Renal cortex interstitium (tissue), 15 donors: ENCODE measurements at places on chromosomes 12 and 14. TPM values are rescaled to one million over a fixed set of nuclear protein-coding genes. Genes with fewer than 3 reads are reported as not detected.

DNA sequence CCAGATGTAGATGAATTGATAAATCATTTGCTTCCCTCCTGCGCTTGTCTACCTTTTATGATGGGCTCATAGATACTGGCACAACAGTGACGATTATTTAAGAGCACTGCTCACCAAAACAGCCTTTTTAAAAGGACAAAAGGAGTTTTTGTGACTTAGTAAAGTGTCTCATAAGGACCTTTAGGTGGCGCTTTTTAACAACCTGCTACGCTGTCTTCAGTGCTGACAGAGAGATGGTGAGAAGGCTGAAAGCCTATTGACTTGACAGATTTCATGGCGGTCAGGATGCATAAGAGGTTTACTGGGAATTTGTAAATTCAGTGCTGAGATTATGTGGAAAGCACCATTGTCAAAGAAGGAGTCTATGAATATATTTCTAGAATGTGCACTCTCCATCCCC is 87.6 kb downstream of the SLC15A5 start:
- DNase-seq, result no peak

DNA sequence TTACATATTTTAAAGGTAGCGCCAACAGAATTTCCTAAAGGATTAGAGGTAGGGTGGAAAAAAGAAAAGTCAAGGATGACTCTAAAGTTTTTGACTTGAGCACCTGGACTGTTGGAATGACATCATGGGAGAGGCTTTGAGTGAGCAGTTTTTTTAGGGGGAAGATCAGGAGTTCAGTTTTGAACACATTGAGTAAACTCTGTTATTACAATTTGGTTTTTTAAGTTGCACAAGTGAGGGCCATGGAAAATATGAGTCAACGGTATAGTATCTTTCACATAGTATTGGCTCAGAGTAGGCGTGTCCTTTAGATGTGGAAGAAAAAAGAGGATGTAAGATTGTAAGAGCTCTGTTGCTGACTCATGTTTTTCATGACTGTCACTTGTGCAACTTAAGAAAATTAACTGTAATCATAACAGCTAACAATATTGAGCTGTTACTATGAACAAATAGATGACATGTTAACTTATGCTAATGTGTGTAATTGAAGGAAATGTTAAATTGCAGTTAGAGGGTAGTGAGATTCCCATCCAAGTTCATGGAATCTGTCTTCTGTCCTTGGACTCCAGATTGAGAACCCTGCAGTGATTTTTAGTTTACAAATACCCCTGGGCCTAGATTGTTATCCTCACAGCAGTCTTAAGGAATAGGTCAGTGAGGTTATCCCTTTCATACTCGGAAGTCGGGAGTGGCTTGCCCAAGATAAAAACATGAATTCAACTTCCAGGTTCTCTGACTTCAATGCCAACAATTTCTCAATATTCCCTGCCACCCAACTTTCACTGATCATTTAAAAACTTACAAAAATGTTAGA is 48.2 kb upstream of the ATP2B1 start:
- no peak for DNase-seq

GRCh38 chr14:55381040-55381439 is 30.6 kb downstream of the ATG14 start:
- no peak for DNase-seq

GRCh38 chr12:119512772-119513497 is 80.6 kb upstream of the TMEM233 start:
- DNase-seq, result peak; percentile 20

DNA sequence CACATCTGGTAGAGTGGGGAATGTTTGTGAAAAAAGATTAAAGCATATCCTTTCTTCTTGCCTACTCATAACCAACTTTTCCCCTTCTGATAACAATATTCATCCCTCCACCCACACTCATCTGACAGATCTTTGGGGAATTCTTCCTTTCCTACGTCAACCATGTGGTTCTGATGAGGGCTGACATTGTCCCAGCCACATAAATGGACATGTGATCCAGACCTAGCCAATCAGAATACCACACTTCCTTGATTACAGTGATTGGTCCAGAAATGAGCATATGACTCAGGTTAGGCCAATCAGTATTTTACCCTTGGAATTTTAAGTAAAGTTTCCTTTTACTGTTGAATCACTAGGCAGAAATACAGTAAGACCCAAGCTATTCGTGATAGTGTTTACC is 58.9 kb downstream of the GPR65 start:
- DNase-seq, result no peak

DNA sequence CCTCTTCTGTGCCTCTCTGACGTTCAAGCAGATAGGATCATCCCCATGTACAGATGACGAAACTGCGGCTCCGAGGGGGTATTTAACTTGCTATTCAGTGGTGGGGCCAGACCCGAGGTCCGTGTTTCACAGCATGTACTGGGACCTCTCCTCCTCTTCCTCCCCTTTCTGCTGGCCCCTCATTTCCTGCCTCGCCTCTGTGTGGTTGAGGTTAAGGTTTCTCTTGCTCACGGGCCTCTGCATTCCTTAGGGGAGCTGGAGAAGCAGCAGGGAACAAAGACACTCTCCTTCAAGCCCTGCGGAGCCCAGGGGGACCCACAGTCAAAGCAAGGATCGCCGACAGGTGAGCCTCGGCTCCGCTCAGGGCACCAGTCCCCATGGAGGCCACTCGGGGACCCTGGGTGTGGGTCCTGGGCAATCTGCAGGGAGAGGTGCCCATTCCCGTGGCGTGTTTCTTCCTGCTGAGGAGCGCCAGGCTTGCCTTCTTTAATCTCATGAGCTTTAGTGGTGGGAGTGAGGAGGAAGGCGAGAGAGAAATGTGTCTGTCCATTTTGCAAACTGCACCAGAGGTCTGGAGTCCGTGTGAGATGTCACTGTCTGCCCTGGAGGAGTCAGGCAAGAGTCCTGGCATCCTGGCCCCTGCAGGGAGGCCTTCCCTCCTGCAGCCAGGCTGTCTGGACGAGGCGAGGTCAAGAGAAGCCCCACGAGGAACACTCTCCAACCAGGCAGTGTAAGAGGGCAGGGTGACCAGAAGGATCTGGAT is 45.0 kb downstream of the SLC6A12 start:
- DNase-seq, result no peak

GRCh38 chr12:123482876-123483275 is 24.9 kb downstream of the SNRNP35 start:
- no peak for DNase-seq

GRCh38 chr12:126926023-126926594 is 1340.9 kb upstream of the TMEM132C start:
- DNase-seq, result no peak

DNA sequence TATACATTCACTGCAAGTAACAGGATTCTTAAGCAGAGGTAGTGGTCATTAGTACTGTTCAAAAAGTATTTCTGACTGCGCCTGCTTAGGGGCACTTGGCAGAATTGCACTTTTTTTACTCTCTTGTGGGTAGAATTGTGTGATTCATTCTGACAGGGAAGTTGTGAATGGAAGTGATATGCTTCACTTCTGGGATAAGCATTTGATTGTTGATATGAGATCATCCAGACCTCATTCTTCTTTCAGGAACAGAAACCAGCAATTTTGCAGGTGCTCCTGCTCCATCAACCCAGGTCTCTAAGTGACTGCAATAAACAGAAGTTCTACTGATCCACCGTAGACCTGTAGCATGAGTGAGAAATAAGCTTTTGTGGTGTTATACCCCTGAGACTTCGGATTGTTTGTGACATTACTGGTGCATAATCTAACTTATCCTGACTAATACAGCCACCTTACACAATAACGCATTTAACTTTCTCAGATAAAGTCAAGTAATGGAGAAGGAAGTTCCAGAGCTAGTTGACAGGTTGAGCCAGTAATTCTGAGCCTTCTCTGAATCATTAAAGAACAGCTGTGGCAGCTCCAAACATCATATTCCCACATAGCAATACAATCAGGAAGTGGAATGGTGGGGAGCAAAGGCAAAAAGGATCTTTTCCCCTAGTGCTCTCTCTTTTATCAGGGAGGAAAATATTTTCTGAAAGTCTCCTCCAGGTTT is 387.9 kb downstream of the SYT1 start:
- DNase-seq, result no peak

GRCh38 chr12:98109266-98109665 is 406.1 kb upstream of the TMPO start:
- no peak for DNase-seq

DNA sequence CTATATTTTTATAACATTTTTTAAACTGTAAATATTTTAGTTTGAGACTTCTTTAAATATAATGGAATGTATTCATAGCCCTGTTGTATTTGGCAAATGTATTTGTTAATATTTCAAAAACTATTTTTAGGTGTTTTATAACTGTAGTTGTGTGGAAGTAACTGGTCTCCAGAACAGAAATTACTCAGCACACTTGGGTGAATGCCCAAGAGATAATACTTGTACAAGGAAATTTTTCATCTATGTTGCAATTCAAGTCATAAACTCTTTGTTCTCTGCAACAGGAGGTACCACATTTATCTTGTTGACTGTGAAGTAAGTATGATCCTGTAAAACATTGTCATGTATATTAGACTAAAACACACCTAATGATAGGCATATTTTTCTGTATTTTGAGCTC is 72.8 kb downstream of the SLCO1B3 start:
- DNase-seq, result no peak

DNA sequence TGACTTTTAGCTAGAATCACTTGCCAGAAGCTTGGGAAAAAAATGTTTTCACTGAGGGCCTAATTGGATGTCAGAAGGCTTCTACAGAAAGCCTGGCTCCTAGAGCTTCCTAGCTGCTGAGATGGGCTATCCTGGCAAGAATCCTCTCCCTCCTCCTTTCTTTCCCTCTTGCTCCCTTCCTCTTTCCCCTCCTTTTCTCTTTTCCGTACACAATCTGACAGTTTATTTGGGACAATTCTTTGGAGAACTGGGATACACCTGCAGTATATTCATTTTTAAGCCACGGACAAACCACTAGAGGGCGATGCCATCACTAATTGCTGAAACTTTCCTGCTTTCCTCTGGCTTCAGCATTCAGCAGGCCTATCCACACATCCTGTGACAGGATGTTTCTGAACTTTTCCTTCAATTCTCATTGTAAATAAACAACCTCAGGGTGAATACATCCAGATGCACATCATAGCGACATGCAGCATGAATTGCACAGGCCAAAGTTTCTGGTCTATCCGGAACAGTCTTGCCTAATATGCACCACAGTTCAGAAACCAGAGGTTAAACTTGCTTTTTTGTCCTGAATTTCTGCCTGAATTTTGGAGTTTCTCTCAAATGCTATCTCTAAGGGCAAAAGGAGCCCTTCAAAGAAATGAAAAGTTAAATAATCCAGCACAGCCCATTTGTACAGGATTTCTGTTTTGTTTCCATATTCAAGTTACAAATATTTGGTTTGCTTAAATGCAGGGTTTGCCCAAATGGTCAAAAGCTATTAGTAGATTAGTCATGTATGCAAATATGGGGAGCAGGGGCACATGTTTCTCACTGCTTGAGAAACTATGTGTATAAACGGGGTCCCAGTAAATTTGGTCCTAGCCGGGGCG is 142.8 kb downstream of the PAWR start:
- no peak for DNase-seq

DNA sequence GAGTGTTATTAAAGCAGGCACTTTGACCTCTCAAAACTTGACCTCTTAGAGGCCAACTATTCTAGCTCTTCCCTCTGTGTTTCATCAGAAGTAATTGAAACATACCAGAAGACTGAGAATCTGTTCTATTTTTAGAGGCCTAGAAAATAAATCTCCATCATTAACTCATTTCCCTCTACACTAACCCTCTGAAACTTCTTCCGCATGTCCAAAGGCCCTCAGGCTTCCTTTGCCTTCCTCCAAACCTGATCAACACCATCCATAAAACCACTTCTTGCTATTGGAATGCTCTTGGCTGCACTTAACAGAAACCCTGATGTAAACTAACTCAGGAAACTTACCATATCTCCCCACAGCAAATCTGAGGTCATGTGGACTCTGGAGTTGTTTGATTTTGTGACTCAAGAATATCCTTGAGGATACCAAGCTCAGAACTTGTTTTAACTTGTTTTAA is 196.4 kb downstream of the RPAP3 start:
- DNase-seq, result no peak

- DNase-seq, result no peak
Measured at GRCh38 chr14:80428671-80429070, 217.4 kb upstream of the DIO2 start.

DNA sequence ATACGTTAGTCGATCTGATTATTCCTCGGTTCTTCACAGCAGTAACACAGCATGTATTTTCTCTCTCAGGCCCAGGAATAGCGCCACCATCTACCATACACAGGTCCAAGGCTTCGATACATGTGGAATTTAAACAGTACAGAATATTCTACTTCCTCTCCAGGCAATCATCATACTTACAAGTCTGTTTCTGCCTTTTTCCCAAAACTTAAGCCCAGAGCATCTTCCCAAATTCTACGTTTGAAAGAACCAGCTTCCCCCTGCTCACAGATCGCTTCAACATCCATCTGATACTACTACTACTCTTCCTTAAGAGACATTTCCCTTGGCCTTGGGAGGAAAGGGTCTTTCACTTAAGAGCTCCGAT is 626 bp downstream of the TXNDC16 start:
- peak; percentile 42 for DNase-seq

DNA sequence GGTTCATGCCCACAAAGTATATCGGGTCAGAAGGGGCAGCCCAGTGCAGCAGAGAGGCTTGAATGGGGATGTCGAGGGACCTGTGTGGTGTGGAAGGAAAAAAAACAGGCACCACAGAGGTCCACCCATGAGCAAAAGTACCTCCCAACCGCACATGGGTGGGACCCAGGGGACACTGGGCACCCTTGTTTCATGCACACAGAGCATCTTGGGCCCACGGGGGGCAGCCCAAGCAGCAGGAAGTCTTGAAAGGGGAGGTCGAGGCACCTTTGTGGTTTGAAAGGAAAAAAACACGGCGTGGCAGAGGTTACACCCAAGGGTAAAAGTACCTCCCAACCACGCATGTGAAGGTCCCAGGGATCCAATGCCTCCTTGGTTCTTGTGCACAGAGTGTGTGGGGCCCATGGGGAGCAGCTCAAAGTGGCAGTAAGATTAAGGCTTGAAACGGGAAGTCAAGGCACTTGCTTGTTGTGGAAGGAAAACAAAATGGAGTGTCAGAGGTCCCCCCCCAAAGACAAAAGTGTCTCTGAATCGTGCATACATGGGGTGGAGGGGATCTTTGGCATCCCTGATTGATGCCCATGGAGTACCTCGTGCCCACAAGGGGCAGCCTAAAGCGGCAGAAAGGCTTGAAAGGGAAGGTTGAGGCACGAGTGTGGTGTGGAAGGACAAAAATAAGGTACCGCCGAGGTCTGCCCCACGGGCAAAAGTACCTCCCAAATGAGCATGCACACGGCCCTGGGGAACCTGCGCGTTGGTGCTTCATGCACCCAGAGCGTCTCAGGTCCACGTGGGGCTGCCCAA is 575.5 kb downstream of the ALG10 start:
- DNase-seq, result no peak

TSPAN11 gene
- polyA plus RNA-seq, result 5.0 TPM

VDR gene
- polyA plus RNA-seq, result 4.8 TPM

MYF6 gene
- polyA plus RNA-seq, result 0.12 TPM

C14orf180 gene
- not detected for polyA plus RNA-seq

TESPA1 gene
- 0.32 TPM for polyA plus RNA-seq

GLT1D1 gene
- polyA plus RNA-seq, result 1.9 TPM

TSPAN19 gene
- polyA plus RNA-seq, result 0.32 TPM

VRTN gene
- not detected for polyA plus RNA-seq

IL22 gene
- not detected for polyA plus RNA-seq

NEUROD4 gene
- polyA plus RNA-seq, result not detected
